ENCODE measurements at places on chromosomes 11 and 22.

DNA sequence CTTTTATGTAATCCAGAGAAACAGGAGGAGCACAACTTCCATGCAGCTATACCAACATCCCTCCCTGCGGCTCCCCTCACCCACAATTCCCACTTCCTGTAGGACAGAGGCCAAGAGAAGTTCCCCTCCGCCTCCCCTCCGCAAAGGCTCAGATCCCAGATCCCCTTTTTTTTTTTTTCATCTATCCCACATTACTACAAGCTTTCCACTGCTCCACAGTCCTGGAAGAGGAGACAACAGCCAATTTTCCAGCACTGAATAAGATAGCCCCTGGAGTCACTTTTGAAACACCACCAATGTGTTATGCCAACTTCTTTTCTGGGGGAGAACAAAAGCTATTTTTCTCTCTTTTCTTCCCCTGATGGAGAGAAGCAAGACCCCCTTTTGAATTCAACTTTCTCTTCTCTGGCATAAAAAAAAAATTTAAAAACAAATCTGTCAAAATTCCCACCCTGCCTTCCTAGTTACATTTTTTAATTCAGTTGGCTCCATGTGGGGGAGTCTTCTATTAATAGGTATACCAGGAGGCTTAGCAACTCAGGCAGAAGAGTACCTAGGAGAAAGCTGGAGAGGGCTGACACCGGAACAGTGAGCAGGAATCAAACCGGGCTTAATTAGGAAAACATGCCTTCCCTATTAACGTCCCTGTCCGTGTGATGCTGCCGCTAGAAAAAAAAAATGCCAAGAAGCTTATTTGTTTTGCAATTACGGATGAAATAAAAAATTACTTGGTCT lies 543.4 kb downstream of the BUD13 start:
- no peak for ATAC-seq

DNA sequence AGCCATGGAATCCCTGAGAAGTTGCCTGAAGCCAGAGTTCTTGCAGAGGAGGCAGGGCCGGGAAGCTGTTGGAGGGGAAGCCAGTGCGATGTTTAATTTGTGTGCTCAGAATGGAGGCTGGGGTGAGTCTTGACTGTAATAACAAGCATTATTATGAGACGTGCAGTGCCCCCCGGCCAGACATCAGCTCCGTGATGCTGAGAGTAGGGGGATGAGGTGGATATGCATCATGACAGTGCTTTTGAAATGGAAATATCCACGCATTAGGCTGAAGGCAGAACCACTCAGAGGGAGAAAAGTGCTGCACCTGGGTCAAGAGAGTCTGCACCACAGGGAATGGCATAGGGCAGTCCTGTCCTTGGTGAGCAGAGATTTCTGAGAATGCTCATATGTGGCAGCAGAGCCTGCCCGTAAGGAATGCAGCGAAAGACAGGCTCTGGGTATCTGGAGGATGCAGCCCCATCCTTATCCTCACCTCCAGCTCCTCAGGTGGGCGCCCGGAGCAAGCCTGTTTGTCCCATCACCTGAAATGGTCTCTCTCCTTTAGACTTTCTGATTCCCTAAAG lies 37.6 kb upstream of the SEZ6L start:
- ATAC-seq = no peak

DNA sequence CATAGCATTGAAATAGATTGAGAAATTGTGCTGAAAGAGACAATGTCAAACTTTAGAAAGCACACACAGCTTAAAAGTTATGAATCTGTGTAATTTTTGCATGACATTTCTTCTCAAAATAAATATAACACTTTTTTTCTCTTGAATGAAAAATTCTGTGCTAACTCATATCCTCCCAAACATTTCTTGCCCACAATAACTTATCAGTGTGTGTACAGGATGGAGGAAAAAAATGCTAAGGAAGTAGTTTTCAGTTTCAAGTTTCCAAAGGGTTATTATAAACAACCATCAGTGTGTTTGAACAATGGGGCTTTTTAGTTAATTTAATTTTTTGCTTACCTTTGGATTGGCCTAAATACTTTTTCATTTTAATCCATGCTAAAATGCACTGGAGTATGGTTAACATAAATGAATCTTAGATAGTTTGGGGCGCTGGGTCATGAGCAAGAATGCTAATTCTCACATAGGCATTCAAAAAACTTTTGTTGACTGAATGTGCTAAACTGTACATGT lies 82.9 kb upstream of the ARHGAP20 start:
- peak; percentile 45 for ATAC-seq

- ATAC-seq = peak; percentile 40
Measured at GRCh38 chr22:24271386-24271854, 789 bp downstream of the SPECC1L start.

DNA sequence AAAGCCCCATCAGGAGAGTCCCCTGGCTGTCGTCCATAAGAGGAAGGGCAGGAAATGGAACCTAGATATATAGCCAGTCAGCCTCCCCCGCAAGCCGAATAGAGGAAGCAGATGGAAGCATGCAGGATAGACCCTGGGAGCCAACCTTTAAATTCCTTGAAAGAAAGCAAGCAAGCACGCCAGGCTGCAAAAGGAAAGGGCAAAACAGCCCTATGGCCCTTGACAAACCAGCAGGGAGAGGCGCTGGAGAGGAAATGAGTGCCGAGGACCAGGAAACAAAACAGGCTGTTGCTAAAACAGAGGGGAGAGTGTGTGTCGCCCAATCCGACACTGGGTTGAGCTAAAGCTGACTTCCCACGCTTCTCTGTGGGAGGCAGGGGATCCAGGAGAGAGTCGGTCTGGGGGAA lies 203.5 kb upstream of the MTNR1B start:
- no peak for ATAC-seq

DNA sequence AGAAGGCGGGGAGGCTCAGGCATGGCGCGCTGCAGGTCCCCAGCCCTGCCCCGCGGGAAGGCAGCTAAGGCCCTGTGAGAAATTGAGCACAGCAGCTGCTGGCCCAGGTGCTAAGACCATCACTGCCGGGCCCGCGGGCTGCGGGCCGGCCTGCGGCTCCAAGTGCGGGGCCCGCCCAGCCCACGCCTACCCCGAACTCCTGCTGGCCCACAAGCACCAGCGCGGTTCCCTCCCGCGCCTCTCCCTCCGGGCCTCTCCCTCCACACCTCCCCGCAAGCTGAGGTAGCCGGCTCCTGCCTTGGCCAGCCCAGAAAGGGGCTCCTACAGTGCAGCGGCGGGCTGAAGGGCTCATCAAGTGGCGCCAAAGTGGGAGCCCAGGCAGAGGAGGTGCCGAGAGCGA lies 4.6 kb upstream of the RDX start:
- ATAC-seq = no peak

DNA sequence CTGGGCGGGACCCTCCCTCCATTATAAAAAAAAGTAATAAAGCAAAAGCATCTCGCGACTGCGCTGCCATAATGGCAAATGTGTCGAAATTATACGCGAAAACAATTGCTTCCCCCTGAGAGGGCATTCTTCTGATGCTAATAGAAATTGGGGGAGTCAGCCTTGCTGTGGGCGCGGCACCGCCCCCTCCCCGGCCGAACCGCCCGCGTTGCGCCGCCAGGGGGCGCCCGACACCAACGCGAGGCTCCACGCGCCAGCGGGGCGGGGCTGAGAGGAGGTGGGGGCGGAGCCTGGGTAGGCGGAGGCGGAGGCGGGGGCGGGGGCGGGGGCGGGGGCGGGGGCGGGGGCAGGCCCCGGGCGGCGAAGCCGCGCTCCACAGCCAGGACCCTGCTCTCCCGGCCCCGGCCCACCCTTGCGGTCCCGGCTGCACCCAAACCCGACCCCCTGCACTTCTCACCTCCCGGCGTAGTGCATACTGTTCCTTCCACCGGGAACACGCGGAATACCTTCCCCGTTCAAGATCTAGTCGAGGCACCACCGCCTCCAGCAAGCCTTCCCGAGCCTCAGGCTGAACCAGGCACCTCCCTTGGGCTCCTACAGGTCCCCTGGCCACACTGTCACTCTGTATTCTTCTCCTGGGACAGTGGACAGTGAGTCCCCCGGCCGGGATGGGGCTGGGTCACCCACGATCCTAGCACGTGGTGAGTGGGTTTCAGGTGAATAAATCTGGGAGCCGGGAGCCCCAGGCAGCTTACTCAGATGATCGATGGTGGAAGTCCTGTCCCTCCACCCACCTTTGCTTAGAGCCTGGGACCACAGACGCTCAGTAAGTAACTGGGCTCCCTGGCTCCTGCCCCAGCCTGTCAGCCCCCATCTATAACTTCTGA lies 15.5 kb upstream of the UPK3A start:
- peak; percentile 66 for ATAC-seq
